ENCODE measurements at places on chromosomes 2 and 18. TPM values are rescaled to one million over a fixed set of nuclear protein-coding genes. Genes with fewer than 3 reads are reported as not detected.

Gene EFR3B
- 9.0 TPM for polyA plus RNA-seq

Gene IL36A
- polyA plus RNA-seq, result not detected

Gene HOXD9
- not detected for polyA plus RNA-seq

Gene BMP10
- 0.35 TPM for polyA plus RNA-seq

Gene ACTG2
- 6.9 TPM for polyA plus RNA-seq

Gene ARHGAP15
- polyA plus RNA-seq, result not detected

Gene ABCG5
- polyA plus RNA-seq, result not detected

Gene CRACDL
- polyA plus RNA-seq, result not detected

Gene HOXD11
- not detected for polyA plus RNA-seq

Gene ZAP70
- 3.5 TPM for polyA plus RNA-seq

Data from cardiac muscle cell (in vitro differentiated cells and primary cell).